ENCODE measurements at places on chromosomes 1 and 21.

DNA sequence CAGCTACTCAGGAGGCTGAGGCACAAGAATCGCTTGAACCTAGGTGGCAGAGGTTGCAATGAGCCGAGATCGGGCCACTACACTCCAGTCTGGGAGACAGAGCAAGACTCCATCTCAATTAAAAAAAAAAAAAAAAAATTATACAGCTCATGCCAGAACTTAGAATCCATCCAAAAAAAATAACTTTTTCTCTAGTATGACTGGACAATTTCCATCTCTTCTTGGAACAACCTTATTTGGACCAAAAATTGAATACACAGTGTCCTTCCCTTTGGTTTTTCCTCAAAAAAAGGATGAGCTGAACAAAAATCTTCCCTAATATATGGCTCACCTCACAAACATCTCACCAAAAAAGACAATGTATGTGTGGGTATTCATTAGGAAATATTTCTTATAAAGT is 73.7 kb downstream of the TOR3A start:
- no peak for DNase-seq

- DNase-seq = no peak
Observed at GRCh38 chr1:55554611-55555010, 339.4 kb upstream of the USP24 start.

DNA sequence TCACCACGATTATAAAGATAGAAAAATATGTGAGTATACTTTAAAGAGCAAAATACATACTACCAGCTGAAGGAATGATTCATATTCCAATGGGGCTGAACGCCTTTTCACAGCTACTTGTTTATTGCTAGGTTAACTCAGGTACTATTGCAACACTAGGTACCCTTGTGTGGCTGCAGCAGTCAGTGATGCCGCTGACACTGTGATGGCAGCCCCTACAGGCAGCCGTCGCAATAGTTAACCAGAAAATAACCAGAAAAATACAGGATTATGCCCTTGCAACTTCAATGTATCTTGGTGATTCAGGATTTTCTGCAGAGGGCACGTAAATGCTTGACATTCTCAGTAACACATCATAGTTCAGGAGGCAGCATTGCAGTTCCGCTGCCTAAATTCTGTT is 1.6 kb upstream of the MARK1 start:
- no peak for DNase-seq

GRCh38 chr1:244337839-244338238 is 113.9 kb downstream of the ADSS2 start:
- no peak for DNase-seq

DNA sequence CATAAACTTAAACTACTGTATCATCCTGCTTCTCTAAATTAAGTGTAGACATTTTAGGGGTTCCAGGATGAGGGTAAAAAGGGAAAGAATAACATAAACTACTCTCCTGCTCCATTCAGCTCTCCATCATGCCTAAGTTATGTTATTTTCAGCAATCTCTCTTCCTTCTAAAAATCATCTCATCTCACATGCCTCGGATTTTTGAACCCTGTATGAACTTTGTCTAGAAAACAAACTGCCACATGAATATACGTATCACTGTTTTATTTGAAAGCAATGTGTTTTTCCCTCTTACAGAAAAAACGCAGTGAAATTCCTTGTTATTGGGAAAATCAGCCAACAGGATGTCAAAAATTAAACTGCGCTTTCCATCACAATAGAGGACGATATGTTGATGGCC is 32.6 kb downstream of the ZBED6 start:
- no peak for DNase-seq

- peak; percentile 18 for DNase-seq
Observed at GRCh38 chr1:183139281-183139942, 46.7 kb upstream of the LAMC2 start.

DNA sequence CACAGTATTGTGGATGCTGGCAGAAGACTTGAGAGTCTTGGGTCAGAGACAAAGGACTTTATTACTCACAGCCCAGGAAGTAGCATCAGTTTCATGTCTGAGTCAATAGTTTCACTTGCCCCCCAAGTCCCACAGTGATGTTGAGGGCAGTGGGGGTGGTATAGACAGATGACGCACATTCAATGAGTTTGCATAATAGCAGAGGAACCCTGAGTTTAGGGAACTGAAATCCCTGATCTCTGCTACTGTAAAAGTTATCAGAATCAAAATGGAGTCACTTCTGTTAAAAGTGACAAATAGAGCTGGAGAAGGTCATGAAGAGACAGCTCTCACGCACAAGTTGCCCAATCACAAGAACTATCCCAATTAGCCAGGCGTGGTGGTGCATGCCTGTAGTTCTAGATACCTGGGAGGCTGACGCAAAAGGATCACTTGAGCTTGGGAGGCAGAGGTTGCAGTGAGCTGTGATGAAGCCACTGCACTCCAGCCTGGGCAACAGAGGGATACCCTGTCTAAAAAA is 11.5 kb upstream of the HCRTR1 start:
- DNase-seq = peak; percentile 58

DNA sequence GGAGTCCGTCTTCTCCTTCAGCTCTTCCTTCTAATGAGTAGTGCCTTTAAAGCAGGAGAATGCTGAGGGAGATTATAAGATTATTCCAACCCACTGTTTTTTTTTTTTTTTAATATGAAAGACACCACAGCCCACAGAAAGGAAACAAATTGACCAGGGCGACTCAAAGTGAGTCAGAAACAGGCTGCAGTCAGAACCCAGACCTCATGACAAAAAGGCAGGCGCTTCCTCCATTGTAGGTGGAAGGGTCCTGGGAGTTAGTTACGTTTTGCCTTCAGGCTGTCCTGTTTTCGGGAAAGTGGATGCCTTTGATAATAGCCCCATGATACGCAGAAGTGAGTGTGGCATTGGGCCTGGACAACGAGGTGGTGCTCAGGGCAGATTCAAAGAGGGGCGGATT is 21.0 kb downstream of the PLXNA2 start:
- DNase-seq = no peak

DNA sequence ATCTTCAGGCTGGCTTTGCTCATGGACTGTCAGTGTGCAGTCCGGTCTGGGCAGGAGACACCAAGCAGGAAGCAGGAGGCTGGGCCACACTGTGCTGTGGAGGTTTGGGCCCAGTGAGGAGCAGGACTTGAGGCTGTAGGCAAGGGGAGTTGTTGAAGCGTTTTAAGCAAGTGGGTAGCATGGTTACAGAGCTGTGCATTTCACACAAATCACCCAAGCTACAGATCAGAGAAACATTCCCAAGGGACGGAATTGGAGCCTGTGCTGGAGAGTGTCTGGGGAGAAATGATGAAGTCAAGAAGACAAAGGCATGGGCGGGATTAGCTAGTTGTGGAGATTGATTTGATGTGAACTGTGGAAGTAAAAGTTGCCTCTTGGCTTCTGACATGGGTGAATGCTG is 60.9 kb downstream of the KIF21B start:
- no peak for DNase-seq

DNA sequence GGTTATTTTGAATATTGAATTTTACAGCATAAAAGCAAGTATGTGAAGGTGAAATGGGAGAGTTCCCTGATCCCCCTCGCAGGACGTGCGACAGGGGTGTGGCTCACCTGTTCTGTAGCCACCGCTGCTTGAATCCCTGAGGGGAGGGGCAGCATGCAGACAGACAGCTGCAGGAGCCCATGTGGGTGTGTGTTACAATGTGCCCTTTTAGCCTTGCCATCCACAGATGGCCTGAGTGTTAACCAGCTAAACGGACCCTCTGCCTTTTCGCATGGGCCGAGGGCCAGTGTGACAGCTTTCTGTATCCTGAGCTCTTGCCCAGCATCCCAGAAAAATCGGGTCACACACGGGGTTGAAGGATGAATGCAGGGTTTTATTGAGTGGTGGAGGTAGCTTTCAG is 43.3 kb downstream of the JAM2 start:
- DNase-seq = no peak

DNA sequence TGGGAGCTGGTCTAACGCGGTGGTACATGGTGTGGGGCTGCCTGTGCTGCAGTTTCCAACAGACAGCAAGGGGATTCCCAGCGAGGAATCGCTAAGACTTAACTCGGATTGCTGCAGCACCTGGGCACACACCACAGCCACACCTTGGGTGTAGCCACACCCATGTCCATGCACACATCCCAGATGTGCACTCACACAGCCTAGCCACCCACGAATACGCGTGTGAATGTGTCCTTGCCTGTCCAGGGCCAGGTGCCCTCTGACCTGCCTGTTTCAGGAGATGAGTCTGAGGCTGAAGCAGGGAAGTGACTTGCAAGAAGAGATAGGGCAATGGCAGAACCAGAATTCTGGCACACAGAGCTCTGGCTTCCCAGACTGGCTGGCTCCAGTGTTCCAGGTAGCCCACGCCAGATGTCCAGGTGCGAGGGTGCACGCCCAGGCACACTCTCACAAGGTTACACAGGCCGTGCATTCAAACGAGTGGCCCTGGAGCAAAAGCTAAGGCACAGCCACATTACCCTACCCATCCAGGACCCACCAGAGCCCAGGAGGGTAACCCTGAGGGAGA is 272.7 kb downstream of the TRABD2B start:
- no peak for DNase-seq

- DNase-seq = no peak
Observed at GRCh38 chr21:31666445-31667010, 7.0 kb downstream of the SOD1 start.

DNA sequence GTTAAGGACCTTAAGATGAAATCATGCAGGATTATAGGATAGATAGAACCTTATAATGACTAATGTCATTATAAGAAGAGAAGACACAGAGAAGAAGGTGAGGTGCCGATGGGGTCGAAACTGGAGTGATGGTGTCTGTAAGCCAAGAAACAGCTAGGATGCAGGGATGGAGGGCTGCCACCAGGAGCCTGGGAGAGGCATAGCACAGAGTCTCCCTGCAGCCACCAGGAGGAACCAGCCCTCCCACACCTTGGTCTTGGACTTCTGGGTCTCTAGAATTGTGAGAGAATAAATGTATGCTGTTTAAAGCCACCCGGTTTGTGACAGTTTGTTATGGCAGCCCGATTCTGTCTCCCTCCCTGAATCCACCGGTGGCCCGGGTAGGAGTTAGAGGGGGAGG is 337.2 kb upstream of the AJAP1 start:
- DNase-seq = no peak

GRCh38 chr1:4600615-4601460 is 53.6 kb upstream of the AJAP1 start:
- no peak for DNase-seq

DNA sequence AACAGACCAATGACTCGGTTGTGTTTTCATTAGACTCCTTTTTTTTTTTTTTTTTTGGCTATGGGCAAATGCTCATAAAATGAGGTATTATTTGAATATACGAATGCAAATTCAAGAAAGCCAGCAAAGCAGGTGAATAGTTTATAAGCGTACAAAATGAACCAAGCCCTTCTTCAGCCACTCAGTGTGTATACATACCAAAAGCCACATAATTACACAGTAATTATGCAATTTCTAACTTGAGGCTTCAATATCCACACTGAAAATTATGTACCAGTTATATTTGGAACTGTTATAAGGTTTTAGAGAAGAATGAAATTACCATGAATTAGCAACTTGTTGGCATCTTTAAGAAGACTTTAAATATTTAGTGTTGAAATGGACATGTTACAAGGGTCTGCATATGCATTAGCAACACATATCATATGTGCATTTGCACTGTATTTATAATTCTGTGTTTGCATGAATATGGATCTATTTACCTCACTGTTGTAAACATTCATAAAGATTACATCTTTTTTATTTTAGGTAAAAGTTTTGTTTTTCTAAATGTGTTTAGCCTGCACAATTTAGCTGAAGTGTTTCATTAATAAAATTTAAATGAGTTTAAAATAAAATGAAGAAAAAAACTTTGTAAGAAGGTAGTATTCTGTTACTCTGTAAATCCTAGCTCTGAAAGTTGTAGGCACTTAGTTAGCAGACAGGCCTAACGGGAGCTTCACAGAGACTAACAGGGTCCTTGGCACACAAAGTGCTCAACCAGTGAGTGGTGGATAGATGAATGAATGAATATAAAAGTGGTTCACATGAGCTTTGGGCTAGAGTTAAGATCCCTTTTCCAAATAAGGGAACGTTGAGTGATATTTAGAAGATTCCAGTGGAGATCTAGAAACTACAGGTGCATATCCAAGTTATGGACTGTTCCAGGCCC is 241.0 kb upstream of the NFIA start:
- DNase-seq = no peak

DNA sequence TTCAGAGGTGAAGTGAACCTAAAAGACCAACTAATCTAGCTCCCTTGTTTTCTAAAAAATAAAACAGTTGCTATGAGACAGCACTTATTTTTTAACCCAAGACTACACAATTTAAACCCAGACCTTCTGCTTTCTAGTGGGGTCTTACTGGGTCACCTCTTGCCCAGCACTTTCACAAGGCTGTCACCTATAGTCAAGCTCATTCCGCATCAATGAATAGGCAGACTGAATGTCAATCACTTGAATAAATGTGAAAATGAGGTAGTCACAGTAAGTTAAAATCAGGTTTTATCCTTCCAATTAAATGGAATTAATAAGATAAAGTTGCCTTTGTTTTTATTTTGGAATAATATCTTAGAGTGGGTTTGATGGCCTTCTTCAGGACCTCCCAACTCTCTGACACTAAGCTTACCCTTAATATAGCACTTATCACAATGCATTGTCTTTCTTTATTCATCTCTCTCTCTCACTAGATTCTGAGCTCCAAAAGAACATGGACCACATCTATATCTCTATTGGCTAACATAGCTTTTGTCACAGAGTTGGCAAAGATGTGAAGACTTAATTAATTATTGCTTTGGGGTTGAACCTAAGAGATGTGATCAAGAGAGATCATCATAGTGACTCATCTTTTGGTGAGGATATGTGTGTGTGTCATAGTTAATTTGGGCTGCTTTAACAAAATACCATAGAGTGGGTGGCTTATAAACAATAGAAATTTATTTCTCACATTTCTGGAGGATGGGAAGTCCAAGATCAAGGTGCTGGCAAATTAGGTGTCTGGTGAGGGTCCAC is 248.7 kb upstream of the DAB1 start:
- no peak for DNase-seq

GRCh38 chr1:212920896-212921295 is 29.4 kb upstream of the VASH2 start:
- DNase-seq = no peak

DNA sequence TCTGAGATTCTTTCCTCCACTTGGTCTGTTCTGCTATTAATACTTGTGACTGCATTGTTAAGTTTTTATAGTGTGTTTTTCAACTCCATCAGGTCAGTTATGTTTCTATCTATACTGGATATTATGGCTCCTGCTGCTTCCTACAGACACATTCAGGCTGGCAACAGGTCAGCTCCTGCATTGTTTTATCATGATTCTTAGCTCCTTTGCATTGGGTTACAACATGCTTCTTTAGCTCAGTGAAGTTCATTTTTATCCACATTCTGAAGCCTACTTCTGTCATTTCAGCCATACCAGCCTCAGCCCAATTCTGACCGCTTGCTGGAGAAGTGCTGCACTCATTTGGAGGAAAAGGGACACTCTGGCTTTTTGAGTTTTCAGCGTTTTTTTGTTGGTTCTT is 37.3 kb upstream of the F3 start:
- DNase-seq = no peak

- no peak for DNase-seq
Observed at GRCh38 chr1:203091761-203092330, 6.0 kb upstream of the MYOG start.

- DNase-seq = no peak
Observed at GRCh38 chr1:84330125-84330984, 28.8 kb downstream of the SAMD13 start.
